Activated naive CD8-positive, alpha-beta T cell treated with anti-CD3 and anti-CD28 coated beads, Interleukin-2, amount 50 U/mL, for 24 hours (primary cell): ENCODE measurements at places on chromosomes 5 and 9.

GRCh38 chr5:145903113-145903512 is 30.3 kb upstream of the GRXCR2 start:
- no peaks in the 10 kb centered on the region for H3K36me3 ChIP-seq
- no peak overlapping the region for H3K27ac ChIP-seq
- H3K4me1 ChIP-seq = no peaks in the 10 kb centered on the region
- no peak for DNase-seq
- peaks cover 3% of the 10 kb centered on the region for H3K27me3 ChIP-seq
- no peak overlapping the region for H3K4me3 ChIP-seq

DNA sequence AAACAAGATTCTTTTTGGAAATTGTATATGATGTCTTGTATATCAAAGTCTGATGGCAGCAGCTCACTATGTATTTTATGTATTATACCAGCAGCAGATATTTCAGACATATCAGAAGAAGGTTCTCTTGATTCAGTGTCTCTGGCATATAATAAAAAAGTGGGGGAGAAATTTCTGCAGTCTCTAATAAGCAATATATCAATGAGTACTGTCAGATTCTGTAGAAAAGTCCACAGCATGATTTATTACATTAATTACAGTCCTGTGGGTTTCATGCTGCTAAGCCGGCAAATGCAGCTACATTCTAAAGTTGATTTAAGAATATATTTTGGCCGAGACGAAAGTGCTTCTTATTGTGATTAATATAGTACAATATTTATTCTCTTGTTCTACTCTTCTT is 113.1 kb downstream of the KIAA1958 start:
- H3K27me3 ChIP-seq = no peaks in the 10 kb centered on the region
- DNase-seq = no peak
- no peaks in the 10 kb centered on the region for H3K4me1 ChIP-seq
- no peak overlapping the region for H3K27ac ChIP-seq
- H3K36me3 ChIP-seq = no peaks in the 10 kb centered on the region

- H3K4me3 ChIP-seq = no peak overlapping the region
- H3K36me3 ChIP-seq = no peaks in the 10 kb centered on the region
- H3K27me3 ChIP-seq = no peaks in the 10 kb centered on the region
- H3K4me1 ChIP-seq = no peaks in the 10 kb centered on the region
These were observed 301.2 kb downstream of the KIAA0825 start for GRCh38 chr5:94316916-94317838.

GRCh38 chr5:42718591-42718990 is 38.0 kb upstream of the CCDC152 start:
- H3K27me3 ChIP-seq = peaks cover 11% of the 10 kb centered on the region
- H3K4me3 ChIP-seq = no peak overlapping the region
- DNase-seq = no peak
- no peak overlapping the region for H3K27ac ChIP-seq
- no peaks in the 10 kb centered on the region for H3K36me3 ChIP-seq

DNA sequence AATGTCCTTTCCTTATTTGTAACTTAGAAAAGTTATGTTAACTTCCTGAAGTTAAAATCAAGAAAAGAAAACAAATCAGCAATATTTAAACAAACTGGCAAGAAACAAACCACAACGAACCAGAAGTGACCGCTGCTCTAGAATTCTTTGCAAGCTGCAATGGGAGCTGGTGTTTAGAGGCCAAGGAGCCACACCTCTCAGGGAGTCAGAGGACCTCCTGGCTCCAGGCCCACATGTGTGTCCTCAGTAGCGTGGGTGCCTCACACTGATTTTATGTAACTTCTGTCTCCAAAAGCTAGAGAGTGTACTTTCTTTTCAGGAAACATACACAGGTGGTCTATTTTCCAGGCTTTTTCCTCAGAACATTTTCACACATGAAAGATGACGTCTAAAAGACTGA is 100.4 kb downstream of the IRX2 start:
- no peak overlapping the region for H3K27ac ChIP-seq
- no peaks in the 10 kb centered on the region for H3K4me1 ChIP-seq
- no peaks in the 10 kb centered on the region for H3K27me3 ChIP-seq
- no peak overlapping the region for H3K4me3 ChIP-seq
- DNase-seq = no peak
